Skeletal muscle tissue (tissue), 5 donors: ENCODE measurements at places on chromosomes 4 and X. TPM values are rescaled to one million over a fixed set of nuclear protein-coding genes. Genes with fewer than 3 reads are reported as not detected.

SLC9B1 gene
- total RNA-seq = 15.7 TPM

POF1B gene
- total RNA-seq = under 0.01 TPM

PRR27 gene
- total RNA-seq = not detected

IL21 gene
- total RNA-seq = not detected

CSAG1 gene
- total RNA-seq = not detected

PCSK1N gene
- total RNA-seq = not detected

ACE2 gene
- total RNA-seq = not detected
